ENCODE measurements at places on chromosomes 4 and X. TPM values are rescaled to one million over a fixed set of nuclear protein-coding genes. Genes with fewer than 3 reads are reported as not detected.

The CFAP47 gene
- 0.17 TPM for total RNA-seq

The KLF8 gene
- 9.4 TPM for total RNA-seq

The ARHGAP4 gene
- total RNA-seq = 33.5 TPM

The RTL5 gene
- 18.2 TPM for total RNA-seq

The MFAP3L gene
- 8.4 TPM for total RNA-seq

The MAGEB10 gene
- not detected for total RNA-seq

The ANXA5 gene
- total RNA-seq = 250 TPM

The TIGD4 gene
- total RNA-seq = 0.83 TPM

The SYNPO2 gene
- 2.9 TPM for total RNA-seq

The FAT1 gene
- total RNA-seq = 34.3 TPM

The GAGE12J gene
- total RNA-seq = not detected

The CD38 gene
- total RNA-seq = 0.37 TPM

The GRK4 gene
- 34.5 TPM for total RNA-seq

The CAPN6 gene
- total RNA-seq = not detected

The GAB3 gene
- 9.6 TPM for total RNA-seq

The CFP gene
- 0.49 TPM for total RNA-seq

The ADH1C gene
- total RNA-seq = not detected

The ARMCX1 gene
- 50.5 TPM for total RNA-seq

The SPANXA1 gene
- total RNA-seq = not detected

The ANKRD17 gene
- total RNA-seq = 91.9 TPM

The FRMD7 gene
- total RNA-seq = not detected

The CLDN34 gene
- total RNA-seq = not detected

The NLGN4X gene
- total RNA-seq = 40.9 TPM

The LSM6 gene
- total RNA-seq = 28.6 TPM

The SPATA4 gene
- total RNA-seq = not detected

Data from glutamatergic neuron (in vitro differentiated cells).